ENCODE measurements at places on chromosomes 12 and 14.

DNA sequence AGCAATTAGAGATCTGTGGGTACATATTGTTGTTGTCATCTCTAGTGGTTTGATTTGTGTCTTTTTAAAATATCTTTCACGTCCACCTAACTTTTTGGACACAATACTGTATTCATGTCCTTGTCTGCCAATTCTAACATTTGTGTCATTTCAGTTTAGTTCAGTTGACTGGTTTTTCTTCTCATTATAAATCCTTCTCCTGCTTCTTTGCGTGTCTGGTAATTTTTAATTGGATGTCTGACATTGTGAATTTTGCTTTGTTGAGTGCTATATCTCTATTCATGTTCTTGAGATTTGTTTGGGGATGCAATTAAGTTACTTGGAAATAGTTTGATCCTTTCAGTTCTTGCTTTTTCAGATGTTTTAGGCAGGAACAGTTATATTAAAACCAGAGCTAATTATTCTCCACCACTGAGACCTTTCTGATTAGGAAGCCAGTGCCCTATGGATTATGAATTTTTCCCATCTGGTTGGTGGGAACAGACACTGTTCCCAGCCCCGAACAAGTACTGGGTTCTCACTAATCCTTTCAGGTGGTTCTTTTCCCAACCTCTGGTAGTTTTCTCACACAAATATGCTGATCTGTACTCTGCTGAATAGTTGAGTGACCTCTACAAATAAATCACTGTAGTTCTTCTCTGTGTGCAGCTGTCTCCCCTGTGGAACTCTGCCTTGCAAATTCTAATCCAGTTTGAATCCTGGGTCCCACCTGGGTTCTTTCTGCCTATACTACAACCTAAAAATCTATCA, 91.1 kb upstream of the DYNC1H1 start:
- no peak for DNase-seq

DNA sequence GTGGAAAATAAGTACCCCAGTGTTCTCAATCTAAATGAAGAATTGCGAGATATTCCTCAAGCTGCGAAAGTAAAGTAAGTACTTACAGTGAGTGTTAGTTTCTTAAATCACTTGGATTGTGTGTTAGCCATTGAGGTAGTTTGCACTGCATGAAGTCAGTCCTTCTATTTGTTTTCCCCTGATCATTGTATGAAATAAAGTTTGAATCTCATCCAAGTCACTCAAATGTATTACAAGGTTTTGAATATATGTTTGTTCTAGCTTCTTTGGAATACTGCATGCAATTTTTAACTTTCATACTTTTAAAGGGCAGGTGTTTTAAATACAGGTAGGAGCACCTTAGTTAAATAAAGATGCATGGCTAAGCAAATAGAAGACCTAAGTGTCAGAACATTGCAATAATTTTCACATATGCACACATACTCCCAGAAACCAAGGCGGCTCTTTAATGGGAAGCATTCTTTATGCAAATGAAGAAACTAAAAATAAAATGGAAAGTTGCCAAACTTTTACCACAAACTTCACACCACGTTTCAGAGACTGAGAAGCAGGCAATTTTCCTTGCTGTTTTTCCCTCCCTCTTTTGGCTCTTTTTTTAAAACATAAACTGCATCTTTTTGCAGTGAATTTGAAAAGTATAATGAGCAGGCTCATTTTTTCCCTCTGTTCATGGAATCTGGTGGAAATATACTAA, 105.6 kb downstream of the GPR135 start:
- DNase-seq: no peak

DNA sequence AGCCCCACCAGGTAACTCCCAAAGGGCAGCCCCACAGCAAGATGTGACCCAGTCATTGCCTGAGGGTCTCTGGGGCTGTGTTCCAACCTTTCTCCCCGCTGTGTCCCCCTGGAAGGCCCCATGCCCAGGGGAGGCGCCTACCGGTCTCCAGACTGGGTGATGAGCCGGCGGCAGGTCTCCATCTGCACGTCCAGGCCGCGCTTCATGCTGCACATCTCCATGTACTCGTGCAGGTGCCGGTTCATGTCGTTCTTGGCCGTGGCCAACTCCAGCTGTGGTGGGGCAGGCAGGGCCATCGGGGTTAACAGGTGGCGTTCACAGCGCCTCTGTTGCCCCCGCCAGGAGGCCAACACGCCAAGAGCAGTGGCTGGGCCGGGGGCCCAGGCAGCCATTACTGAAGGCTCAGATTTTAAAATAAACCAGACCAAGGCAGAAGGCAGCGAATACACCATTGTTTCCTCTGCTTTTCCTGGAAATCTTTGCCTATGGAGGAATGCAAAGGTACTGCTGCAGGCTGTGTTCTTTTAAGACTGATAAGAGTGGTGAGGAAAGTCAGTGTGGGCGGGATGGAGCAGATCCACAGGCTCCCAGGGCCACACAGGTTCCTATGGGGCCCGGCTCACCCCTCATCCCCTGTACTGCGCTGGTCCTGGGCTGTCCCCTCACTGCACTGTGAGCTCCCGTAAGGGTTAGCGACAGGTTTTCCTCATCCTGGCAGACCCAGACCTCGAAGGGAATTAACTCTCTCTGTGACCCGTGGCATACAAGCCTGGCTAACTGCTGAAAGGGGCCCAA, 7.3 kb downstream of the GAPDH start:
- peak; percentile 42 for DNase-seq

DNA sequence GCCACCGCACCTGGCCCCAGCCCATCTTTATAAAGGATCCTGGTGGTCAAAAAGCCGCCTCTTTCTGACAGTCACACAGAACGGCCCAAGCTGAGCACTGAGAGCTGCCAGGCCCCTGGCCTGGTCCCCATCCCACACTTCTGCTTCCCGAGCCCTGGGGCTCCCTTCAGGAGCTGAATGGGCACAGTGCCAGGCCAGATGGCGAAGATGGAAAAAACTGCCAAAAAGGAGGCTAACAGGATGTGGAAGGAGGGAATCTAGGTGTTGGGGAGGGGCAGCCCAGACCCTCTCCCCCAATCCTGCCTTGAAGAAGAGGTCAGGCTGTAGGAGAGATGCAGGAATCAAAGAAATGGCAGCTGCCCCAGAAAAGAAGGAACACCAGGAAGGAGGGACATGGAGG, 5.0 kb downstream of the LPAR5 start:
- no peak for DNase-seq

DNA sequence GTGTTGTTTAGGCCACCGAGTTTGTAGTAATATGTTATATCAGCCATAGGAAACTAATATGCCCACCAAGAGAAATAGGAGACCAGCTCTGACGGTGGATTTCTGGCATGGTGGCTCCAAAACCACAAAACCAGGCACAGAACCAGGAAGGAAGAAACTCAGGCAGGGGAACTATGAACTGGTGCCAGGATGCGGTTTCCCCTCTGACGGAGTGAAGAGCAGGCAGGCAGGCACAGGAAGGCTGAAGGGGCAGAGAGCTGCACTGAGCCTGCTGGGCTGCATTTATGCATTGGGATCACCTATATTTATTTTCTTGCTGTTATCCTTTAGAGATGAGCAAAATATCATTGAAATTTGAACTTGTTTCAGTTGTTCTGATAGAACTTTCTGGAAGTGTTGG, 479.4 kb downstream of the VRK1 start:
- DNase-seq: peak; percentile 20

DNA sequence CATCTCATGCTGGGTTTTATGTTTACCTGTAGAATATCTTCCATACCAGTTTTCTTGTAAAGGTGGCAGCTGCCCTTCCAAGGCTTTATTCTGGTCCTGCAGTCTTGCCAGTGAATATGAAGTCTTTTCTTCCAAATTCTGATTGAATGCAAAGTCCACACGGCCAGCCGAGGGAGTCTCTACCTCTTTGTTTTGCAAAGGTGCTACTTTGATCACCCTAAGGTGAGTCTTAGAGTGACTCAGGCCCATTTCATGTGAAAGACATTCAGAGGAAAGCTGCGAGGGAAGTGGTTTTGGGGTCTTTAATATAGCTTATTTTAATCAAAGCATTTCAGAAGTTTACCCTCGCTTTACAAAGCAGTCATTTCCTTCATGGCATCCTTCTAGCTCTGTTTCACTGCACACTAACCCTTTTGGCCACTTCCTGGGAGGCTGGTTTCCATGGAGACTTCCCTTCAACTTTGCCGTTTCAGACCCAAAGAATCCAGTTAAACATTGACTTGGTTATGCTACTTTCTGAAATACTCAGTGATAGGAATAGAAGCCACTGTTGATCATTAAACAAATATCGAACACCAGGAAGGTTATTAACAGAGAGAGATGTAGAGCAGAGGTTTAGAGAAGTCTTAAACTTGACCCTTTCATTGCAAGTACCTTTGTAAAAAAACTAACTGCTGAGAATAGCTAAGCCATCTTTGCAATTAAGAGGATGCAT, at the start of gene CCDC198:
Gene CCDC198, minus strand, starts transcription at position 391 of the 715 bp plus-strand sequence. Its CDS starts 142 bp downstream, at position 249.
- no peak for DNase-seq

GRCh38 chr12:54419088-54419887, at the start of gene ITGA5:
Gene ITGA5 (minus strand): TSS chr12:54419266. CDS start chr12:54419198, 68 bp downstream.
- DNase-seq: peak; percentile 90

GRCh38 chr14:79534703-79535353, 676.5 kb downstream of the DIO2 start:
- no peak for DNase-seq

DNA sequence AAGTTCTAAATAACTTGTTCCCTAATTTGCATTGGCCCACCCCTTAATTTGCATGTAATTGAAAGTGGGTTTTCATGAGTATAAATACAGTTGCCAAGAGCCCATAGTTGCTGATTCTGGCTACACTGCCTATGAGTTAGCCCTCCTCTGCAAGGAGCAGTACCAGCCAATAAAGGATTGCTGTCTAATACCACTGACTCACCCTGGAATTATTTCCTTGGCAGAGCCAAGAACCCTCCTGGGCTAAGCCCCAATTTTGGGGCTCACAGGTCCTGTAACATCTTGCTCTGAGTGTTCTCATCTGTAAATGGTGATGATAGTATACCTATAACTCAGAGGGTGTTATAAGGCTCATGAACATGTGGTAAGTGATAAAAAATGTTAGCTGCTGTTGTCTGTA, 6.8 kb downstream of the TTC8 start:
- no peak for DNase-seq

DNA sequence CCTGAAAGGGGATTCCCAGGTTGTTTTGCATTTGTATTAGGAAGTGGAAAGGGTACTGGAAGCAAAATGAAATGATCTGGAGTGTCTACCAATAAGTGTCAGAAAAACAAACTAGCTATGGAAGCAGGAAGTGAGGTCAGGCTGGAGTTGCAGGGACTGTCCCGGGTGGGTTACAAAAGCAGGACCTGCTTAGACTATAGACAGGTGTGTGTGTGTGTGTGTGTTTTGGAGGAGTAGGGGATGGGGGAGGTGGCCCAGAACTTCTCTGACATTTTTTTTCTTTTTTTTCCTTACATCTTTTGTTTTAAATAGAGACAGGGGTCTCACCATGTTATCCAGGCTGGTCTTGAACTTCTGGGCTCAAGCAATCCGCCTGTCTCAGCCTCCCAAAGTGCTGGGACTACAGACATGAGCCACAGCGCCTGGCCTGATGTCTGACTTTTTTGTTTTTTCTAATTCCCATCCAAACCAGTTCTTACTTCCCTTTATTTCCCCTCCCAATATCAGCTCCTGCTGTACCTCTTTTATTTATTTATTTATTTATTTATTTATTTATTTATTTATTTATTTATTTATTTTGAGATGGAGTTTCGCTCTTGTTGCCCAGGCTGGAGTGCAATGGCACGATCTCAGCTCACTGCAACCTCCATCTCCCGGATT, 512 bp upstream of the RND1 start:
- DNase-seq: no peak

GRCh38 chr14:85461432-85462133, 68.4 kb upstream of the FLRT2 start:
- DNase-seq: no peak

DNA sequence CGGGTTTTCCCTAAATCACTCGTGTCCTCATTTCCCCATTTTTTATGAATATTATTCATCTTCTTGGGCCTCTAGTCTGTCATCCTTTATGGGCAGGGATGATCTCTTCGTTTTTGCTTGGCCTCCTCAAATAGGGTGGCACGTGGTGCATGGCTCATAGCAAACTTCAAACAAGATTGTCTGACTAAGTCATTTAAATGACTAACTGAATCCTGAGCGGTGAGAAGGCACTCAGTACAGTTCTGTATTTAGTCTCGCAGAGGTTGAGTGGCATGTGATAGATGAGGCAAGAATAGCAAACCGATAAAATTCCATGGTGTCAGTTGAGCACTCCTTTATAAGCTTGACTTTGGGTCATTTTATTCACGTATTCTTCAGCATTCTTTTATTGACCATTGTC, 5.7 kb upstream of the JDP2 start:
- no peak for DNase-seq

DNA sequence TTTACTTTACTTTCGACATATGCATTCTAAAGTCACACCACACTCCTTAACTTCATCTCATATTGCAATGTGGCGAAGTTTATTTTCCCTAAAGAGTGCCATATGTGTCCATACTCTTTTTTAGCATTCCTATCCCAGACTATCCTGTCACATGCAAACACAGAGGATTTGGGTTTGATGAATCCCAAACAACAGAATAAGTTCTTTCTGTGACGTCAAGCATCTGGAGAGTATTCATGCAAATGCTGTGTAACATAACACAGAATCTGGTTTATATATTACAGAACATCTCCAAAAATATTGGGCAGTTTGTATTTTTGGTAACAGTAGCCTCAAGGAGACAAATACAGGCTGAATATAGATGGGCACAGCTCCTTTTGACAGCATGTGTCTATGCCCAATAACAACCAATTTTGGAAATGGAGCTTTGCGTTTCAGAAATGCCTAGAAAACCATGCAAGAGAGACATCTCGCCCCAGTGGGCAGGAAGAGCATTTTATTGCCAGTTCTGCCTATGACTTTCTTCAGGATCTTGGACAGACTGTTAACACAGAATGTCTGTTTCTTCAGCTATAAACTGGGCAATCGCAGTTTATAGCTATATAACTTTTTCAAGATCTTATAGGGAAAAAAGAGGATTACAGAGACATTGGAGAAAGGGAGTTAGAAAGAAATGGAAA, 190.8 kb downstream of the ADAMTS20 start:
- no peak for DNase-seq

DNA sequence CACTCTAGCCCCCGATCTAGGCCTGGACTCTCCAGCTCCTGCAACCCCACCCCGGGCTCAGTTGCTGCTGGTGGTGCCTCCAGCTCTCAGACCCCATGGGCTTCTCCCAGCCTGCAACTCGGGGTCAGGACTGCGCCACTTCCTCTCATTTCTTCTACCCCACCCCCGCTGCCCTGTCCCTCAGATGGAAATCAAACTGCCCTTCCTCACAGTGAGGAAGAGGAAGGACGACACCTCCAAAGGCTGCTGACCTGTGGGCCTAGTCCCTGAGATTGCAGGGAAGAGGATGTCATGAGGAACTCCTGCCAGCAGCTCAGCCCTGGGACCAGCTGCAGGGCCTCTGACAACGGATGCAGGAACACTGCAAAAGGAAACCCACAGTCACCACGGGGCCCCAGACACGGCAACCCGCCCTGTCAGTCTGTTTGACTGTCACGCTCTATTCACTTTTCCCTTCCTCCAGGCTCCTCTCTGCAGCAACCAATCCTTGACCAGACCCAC, 29.3 kb upstream of the PNMA1 start:
- no peak for DNase-seq

All from left cardiac atrium (tissue), 4 donors.